ENCODE measurements at places on chromosomes 3 and 15.
A peak's percentile ranks its signal among the peaks of the same experiment; 100 is the strongest.

DNA sequence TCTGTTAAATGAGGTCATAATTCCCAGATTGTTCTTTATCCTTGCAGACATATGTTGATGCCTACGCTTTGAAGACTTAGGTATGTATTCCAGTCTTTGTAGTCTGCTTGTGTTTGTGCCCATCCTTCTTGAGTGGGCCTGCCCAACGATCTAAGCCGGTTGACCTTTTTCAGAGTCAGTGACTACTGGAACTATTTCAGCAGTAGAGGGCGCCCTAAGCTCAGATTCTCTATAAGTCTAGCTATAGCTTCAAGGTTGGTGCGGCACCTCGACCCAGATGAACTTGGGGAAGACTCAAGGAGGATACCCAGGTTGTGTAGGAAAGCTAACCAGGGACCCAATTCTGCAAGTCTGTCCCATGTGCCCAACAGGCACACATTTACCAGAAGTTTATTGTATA, 228.8 kb upstream of the PPP2R3A start:
- peak; percentile 31 for DNase-seq

- DNase-seq, result peak; percentile 79
Observed at GRCh38 chr3:126052196-126053058, 31.5 kb downstream of the SLC41A3 start.

GRCh38 chr15:66043264-66043663, 174.0 kb downstream of the RAB11A start:
- DNase-seq, result no peak

- no peak for DNase-seq
Observed at GRCh38 chr3:189096092-189096491, 75.7 kb upstream of the TPRG1 start.

GRCh38 chr3:13718436-13718835, 161.4 kb downstream of the WNT7A start:
- no peak for DNase-seq

- no peak for DNase-seq
Observed at GRCh38 chr3:178310949-178311348, 225.3 kb upstream of the KCNMB2 start.

- no peak for DNase-seq
Observed at GRCh38 chr15:28952666-28953491, 67.1 kb downstream of the APBA2 start.

DNA sequence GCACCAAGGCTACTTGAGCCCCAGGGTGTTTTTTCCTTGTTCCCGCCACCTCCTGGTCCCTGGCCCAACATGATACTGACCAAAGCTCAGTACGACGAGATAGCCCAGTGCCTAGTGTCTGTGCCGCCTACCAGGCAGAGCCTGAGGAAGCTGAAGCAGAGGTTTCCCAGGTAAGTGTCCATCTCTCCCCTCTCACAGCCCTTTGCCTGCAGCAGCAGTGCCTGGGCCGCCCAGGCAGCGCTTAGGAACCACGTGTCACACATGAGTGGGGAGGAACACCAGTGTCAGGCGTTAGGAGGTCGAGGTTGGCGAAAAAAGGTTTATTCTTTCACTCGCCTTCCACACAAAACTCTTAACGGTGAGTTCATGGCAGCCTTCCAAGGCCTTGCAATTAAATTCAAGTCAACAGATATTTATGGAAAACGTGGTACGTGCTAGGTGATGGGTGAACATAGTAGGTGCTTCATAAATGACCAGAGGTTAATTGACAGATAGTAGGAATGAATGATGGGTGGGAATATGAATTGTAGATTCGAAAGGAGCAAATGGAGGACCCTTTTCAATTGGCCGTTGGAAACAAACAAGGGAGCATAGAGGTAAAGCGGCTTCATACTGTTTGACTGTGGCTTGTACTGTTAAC, 486 bp downstream of the CDIN1 start:
- DNase-seq, result no peak

GRCh38 chr3:24519368-24520100, 24.9 kb upstream of the THRB start:
- no peak for DNase-seq

DNA sequence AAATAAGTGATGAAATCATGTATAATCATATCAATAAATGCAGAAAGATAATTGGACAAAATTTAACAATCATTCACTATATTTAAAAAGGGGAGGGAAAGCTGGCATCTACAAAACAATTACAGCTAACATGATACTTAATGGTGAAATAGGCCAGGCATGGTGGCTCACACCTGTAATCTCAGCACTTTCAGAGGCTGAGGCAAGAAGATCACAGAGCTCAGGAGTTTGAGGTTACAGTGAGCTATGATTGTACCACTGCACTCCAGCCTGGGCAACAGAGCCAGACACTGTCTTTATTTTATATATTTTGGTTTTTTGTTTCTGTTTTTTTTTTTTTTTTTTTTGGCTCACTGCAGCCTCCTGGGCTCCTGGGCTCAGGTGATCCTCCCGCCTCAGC, 12.1 kb downstream of the EDC3 start:
- no peak for DNase-seq

DNA sequence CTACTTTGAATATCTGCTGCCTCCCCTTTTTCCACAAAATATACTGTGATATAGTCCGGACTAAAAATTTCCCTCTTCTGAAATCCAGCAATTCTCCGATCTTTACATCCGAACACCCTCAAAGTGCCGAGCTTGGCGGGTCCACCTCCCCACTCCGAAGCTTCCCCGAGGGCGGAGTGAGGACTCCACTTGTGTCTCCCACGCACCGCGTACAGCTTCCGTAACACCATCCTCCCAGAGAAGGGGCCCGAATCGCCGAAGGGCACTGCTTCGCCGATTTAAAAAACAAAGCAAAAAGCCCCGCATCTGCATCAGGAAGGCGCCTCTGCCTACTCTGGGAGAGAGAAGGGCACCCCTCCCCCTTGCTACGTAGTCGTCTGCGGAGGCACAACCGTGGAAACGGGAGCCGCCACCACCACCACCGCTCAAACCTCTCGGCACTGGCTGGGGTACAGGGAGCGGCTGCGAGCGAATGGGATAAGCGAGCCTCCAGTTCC, 551 bp downstream of the NCBP2 start:
- peak; percentile 64 for DNase-seq

DNA sequence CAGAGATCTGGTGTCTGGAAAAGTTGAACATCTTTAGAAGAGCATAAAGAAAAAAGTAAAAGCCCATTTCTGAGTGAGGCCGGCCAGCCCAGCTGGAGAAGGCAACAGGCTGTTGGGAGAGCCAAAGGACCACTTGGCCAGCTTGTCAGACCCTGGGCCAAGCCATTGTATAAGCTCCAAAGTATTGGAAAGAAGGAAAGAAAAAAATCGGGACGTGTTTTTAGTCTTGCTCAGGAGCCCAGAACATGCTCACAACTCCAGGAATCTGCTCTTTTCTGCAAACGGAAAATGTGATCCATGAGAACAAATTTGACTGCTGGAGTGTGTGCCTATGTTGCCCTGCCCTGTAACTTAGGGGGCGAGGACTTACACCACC, 10.4 kb upstream of the CLPX start:
- no peak for DNase-seq

- peak; percentile 52 for DNase-seq
Observed at GRCh38 chr15:97547381-97547780, 413.1 kb upstream of the ARRDC4 start.

DNA sequence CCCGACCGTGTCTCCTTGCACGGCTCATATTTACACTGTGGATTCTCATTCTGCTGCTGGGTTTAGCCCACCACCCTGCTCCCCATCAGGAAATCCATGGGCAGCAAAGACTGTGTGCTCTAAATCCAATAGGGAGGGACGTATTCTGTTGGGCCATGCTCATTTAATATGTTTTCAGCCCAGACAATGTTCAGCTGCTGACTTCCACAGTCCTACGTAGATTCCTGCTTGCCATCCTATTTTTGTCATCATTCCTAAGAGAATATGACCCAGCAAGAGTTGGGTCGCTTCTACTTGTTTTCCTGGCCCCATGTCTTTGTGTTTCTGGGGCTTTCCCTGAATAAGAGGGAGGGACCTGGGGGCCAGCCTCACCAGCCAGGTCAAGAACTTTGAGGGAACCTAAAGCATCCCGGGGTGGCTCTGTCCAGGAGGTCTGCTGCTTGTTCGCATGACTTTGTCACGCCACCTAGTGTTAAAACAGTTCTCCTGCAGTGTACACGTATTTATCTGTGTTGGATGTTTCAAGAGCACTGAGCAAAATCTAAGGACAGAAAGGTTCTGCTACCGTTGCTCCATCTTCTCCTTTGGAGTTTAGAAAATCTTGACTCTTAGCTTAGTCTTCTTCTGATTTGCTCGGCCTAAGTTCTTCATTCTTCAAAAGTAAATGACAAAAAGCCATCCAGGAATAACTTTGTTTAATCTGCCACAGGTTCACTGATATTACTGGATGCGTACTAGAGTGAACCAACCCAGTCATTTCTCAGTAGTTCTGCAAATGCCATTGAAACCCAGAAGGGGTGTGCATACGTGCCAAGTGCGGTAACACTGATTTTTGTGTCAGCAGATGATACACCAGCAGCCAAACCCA, 79.8 kb upstream of the NR2E3 start:
- DNase-seq, result peak; percentile 17

DNA sequence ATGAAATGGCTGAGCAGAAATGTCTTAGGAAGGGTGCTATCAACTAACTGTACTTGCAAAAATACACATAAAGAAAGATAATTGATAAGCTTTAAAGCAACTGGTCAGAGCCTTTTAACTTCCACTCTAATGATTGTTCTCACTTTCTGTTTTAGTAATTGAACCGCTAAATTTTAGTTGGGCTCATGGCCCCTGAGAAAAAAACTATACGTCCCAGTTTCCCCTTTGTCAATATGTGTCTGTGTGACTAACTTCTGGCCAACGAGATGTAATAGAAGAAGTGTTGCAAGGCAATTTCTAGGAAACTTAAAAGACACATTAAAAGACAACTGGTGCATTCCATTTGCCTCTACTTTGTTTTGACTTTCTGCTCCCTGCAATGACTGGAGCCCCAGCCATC, 223.9 kb downstream of the NR1D2 start:
- DNase-seq, result peak; percentile 57

GRCh38 chr15:97081666-97082226, 751.2 kb downstream of the NR2F2 start:
- DNase-seq, result no peak

GRCh38 chr3:186854954-186855353, 12.4 kb downstream of the ADIPOQ start:
- DNase-seq, result no peak

GRCh38 chr3:74643636-74644035, 29.2 kb upstream of the CNTN3 start:
- no peak for DNase-seq

DNA sequence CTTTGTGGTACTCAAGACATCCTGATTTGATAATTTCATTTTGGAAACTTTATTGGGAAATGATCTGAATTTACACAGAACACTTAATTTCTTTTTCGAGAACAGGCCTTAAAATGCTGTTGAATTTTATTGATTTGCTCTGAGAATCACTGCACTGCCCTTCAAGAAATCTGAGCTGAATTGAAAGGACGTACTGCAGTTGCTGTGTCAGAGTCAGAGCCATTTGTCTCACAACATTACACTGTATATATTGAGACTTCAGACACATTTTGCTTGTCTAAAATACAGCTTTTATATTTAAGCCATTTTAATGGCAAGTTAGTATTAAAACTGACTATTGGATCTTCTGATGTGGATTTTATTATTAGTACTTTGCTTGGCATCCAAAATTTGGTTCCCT, 504.1 kb downstream of the NLGN1 start:
- DNase-seq, result no peak

DNA sequence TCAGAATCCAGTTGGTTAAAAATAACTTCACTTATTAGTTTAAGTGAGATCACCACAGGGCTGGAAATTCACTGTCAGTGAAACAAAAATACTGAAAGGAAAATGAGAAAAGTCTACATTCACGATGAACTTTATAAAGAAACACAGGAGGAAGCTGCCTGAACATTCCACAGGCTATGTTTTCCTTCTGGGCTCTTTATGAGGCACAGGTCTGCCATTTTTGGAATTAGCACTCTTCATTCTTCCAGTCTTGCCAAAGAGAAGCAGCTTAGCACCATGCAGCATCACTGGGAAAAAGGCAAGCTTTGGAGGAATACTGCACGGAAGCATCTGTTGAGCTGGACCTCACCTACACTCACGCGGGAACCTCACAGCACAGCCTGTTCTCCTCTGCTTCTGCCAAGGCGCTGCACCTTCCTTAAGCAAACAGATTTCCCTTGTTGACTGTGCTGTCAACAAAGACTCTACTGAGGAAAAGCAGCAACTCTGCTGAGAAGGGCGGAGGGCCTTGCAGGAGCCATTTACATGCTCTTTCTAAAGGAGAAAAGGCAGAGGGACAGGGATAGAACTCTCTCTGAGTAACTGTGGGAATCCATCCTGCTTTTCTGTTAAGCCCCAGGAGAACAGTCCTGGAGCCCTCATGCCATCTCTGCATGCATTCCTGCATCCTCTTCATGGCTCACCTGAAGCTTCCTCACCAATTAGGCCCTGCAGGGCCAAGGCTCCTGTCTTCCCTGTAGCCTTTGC, 15.7 kb downstream of the SUSD5 start:
- DNase-seq, result no peak

DNA sequence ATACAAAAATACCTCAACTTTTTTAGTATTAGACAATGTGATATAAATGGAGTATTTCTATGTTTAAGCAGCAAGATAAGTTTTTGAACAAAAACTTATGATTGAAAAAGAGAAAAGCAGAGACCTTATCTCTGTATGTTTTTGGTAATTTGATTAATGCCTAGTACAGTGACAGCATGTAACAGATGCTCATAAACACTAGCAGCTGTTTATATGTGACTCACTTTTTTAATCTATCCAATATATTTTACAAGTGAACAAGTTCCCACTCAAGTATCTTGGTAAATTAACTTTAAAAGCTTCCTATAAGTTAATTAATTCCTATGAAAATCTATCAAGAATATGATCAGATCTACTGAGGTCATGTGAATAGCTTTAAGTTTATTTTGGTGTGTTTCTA, 55.1 kb downstream of the NGLY1 start:
- no peak for DNase-seq

GRCh38 chr15:44102675-44103254, 92.3 kb downstream of the FRMD5 start:
- no peak for DNase-seq
